ENCODE measurements at places on chromosomes 3 and 15. TPM values are rescaled to one million over a fixed set of nuclear protein-coding genes. Genes with fewer than 3 reads are reported as not detected.

MME gene
- 96.5 TPM for total RNA-seq

AGTR1 gene
- 3.0 TPM for total RNA-seq

C3orf38 gene
- 13.4 TPM for total RNA-seq

PLAAT1 gene
- 1.2 TPM for total RNA-seq

ZBED2 gene
- total RNA-seq: 0.39 TPM

APBA2 gene
- 31.2 TPM for total RNA-seq

DISP2 gene
- 0.08 TPM for total RNA-seq

ACKR2 gene
- total RNA-seq: 1.1 TPM

TGM4 gene
- total RNA-seq: not detected

LYZL4 gene
- not detected for total RNA-seq

RFT1 gene
- 15.9 TPM for total RNA-seq

VIPR1 gene
- total RNA-seq: 1.2 TPM

CD96 gene
- 0.13 TPM for total RNA-seq

CCR5 gene
- total RNA-seq: not detected

PRTG gene
- total RNA-seq: 1.6 TPM

CLRN1 gene
- not detected for total RNA-seq

TTBK2 gene
- 10.9 TPM for total RNA-seq

GOLGA8R gene
- total RNA-seq: 0.08 TPM

STAG1 gene
- 17.9 TPM for total RNA-seq

ERICH6 gene
- 0.48 TPM for total RNA-seq

GJD2 gene
- total RNA-seq: not detected

IL17RB gene
- not detected for total RNA-seq

B3GNT5 gene
- 20.4 TPM for total RNA-seq

ACY1 gene
- total RNA-seq: 74.0 TPM

VWA5B2 gene
- not detected for total RNA-seq

ALS2CL gene
- total RNA-seq: 2.1 TPM

OGG1 gene
- 13.9 TPM for total RNA-seq

CDCP1 gene
- total RNA-seq: 19.2 TPM

SCG5 gene
- 24.4 TPM for total RNA-seq

SCAP gene
- total RNA-seq: 51.7 TPM

SNTN gene
- not detected for total RNA-seq

MEX3B gene
- total RNA-seq: 8.9 TPM

CEP63 gene
- total RNA-seq: 25.9 TPM

RTP3 gene
- not detected for total RNA-seq

LIPH gene
- total RNA-seq: under 0.01 TPM

HTR3E gene
- not detected for total RNA-seq

ELL3 gene
- total RNA-seq: 3.7 TPM
